ENCODE measurements at places on chromosomes 7 and 10.

- DNase-seq, result no peak
These were observed 276.3 kb downstream of the GPR37 start for GRCh38 chr7:124489082-124489819.

GRCh38 chr7:91431601-91432000 lies 167.4 kb downstream of the FZD1 start:
- no peak for DNase-seq

- no peak for DNase-seq
These were observed 21.3 kb downstream of the YKT6 start for GRCh38 chr7:44222074-44222473.

GRCh38 chr10:101779544-101780186 lies 3.6 kb downstream of the NPM3 start:
- DNase-seq, result peak; percentile 66

DNA sequence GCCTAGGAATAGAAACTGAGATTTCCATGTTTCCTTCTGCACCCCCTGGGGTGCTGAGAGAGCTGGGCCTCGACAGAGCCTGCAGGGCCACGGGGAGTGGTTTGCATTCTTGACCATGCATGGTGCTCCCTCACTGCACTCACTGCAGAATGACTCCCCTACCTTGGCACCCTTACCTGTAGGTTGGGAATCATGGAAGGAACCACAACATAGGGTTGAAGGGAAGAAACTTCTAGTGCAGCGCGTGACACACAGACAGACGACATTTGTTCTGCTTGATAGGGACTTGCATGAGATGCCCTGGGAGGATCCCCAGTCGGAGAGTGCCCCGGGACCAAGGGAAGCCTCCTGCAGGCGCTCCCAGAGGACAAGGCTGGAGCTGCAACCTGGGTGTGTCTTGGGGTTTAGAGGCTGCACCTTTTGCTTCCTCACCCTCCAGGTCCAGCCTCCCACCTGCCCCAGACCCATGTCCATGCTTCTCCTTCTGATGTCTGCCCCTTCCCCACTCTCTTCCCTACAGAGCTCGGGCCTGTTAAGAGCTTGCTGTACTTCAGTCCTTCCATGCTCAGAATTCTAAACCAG lies 245.2 kb downstream of the ABCA13 start:
- DNase-seq, result no peak

DNA sequence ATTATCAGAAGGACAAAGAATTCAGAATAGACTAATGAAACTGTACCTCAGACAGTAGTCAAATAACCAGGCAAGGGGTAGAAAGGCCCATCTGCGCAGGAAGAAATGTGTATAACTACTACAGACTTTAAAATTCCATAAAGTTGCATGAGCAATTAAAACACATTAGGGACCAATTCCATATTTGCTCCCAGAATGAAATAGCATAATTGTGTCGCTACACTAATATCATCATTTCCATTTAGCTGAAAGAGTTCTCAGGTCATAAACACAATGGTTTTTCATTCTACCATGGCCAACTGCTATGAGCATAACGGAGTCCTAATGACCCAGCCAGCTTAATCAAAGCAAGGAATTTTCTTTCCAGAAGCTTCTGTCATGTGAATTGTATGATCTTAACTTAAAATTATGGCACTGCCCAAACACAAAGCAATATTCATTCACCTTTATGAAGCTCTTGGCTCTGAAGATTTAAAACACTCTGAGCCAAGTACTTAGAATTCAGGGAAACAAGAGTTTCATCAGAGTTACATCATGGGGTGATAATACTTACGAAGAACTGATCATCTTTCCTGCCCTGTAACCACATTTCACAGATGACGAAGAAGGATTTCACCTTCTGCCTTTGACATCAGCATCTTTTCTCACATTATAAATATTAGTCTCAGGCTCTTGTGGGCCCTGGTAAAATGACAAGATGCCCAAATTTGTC lies 98.1 kb upstream of the DOCK1 start:
- DNase-seq, result no peak

- no peak for DNase-seq
These were observed 222.9 kb upstream of the MKLN1 start for GRCh38 chr7:131104596-131105293.

- no peak for DNase-seq
These were observed 157.0 kb downstream of the SLIT1 start for GRCh38 chr10:97028832-97029178.

DNA sequence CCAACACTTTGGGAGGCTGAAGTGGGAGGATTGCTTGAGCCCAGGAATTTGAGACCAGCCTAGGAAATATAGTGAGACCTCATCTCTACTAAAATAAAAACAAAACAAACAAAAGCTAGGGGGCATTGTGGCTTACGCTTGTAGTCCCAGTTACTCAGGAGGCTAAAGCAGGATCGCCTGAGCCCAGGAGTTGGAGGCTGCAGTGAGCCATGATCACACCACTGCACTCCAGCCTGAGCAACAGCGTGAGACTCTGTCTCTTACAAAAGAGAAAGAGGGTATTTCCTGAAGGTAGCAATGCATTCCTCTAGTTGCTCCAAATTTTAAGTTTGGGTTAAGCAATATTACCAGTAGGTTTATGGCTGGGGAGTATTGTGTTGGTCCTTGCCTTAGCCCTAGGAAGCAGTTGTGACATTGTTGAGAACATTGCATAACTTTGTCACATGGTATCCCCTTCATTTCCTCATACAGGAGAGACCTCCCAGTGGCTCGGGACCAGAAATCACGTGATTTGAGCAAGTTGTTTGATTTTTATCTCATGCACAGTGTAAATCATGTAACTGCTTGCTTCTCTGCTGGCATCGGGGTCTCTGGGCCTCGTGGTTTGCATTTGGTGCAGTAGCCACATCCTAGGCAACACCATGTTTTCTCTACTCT lies 23.3 kb upstream of the SMARCD3 start:
- DNase-seq, result no peak

GRCh38 chr10:20158086-20158485 lies 341.9 kb downstream of the PLXDC2 start:
- DNase-seq, result no peak

DNA sequence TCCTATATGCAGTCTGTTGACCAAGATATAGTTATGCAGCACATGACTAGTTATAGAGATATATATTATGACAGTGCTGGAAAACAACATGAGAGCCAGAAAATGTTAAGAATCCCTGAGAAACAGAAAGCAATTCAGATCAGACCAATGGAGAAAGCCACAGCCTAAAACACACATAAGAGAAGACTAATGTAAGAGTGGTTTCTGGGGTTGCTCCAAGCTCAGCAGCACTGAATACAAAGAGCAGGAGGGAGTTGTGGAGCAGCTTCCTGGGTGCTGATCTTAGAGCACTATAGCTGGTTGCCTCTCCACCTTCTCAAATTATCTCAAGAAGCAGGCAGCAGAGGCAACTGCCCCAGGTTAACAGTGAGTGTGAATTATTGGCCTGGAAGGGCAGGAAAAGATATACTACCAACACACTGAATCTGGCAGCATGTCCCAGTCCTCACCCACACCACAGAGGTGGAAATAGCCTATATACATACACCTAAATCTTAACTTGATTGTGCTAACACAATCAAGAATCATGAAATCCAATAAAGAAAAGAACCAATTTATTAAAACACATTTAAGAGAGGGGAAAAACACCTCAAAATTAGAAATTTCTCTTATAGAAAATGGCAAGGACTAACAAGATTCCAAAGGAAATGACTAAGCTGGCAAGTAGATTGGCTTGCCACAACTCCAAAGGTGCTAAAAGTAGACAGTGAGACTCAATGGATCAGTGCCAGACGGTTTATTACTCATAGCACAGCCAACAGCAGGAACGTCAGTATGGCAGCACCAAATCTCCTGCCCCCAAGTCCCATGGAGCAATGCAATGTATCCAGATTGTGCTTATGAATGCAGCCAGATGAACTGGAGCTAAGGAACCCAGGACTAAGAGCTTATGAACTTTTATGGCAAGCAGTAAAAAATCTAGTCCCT lies 5.1 kb downstream of the PTTG1IP2 start:
- no peak for DNase-seq

DNA sequence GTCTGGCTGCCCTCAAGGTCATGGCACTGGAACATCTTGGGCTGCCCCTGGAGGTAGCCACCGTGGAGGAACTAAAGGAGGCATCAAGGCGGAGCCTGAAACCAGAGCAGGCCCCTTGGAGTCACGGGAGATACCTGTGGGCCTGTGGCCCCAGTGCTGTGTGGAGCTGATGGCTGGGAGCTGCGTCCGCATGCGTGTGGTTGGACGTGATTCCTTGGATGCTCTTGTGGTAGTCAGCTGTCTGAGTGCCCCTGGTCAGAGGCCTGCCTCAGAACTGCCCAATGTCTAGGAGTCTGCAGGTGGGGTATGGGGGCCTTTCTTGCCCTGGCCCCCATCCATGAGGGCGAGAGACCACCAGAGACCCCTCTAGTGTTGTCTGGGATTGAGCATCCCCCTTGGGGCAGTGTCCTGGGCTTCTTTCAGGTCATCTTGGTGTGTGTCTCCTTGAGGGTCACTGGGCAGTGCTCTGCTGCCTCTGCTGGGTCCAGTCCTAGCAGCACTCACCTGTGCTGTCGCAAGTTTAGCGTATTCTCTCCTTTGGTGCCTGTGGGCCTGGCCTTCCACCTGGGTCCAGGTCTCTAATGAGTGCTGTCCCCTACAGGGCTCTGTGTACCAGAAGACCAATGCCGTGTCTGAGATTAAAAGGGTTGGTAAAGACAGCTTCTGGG lies 8.1 kb downstream of the PGAM2 start:
- DNase-seq, result no peak

Measured in activated CD8-positive, alpha-beta memory T cell treated with anti-CD3 and anti-CD28 coated beads for 48 hours (primary cell).